ENCODE measurements at places on chromosomes 13 and 19. TPM values are rescaled to one million over a fixed set of nuclear protein-coding genes. Genes with fewer than 3 reads are reported as not detected.

GRCh38 chr19:54035215-54036178, 28.2 kb downstream of the VSTM1 start:
- peak; percentile 84 for DNase-seq

DNA sequence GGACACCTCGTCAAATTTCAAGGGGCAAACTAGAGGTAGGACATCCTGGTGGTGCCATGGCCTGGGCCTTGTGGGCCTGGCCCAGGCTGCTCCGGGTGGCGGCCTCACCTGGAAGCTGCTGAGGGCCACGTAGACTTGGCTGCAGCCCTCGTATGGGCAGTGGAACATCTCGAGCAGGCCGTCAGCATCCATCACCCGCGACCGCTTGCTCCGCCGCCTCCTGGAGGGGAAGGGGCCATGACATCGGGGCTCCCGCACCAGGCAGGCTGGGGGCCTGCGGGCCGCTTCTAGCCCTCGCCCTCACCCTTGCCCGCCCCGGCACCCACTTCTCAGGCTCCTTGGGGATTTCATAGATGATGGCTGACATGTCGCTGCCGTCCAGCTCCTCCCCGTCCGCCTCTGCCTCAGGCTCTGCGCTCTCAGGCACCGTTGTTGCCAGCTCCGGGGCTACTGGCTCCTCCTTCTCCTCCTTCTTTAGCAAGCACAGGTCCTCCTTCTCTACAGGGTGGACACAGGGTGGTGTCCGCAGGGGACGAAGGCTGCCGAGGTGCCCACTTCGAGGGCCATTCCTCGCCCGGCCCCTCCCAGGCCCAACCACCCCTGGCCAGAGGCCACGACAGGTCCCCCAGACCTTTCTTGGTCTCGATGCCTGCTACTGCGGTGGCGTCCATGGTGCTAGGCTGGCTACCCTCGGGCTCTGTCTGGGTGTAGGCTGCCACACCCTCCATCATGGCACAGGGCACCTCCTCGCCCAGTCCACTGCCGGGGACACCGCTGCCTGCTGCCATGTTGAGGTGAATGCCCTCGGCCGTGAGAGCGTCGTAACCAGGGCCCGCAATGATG, 6.0 kb upstream of the ELAVL3 start:
- no peak for DNase-seq

DNA sequence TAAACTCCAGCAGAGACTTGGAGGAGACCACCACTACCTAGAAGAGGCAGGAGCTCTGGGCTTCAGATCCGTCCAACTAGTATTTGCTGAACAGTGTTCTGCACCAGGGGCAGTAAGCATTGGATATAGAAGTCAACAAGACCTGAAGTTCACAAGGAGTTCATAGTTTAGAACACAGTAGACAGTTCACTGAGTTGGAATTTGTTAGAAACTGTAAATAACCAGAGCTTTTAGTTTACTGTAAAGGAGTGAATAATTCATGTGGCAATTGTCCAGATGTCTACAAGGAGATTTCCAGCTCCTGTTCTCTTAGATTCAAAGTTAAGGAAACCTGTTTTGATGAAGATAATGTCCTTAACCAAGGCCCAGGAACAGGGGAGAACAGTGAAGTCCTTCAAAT, 128.9 kb downstream of the COG6 start:
- no peak for DNase-seq

- no peak for DNase-seq
Observed at GRCh38 chr19:38047641-38048040, 140.6 kb downstream of the SIPA1L3 start.

- no peak for DNase-seq
Observed at GRCh38 chr13:41384749-41385503, 72.4 kb upstream of the RGCC start.

DNA sequence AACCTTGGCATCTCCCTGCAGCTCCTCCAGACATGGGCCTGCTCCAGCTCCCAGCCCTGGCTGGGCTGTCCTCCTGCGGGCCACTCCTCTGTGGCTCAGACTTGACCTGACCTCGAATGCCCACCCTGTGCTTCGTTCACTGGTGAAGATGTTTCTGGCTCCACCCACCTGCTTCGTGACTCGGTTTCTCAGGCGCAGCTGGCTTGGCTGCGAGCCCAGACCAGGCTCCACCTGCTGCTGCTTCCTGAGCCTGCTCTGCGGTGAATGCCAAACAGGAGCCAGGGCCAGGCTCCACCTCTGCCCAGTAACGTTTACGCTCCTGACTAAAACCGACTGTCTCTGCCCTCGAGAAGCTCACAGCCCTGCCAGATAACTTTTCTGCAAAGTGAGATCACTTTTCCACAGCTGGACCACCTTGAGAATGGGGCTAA, 8.9 kb upstream of the RSPH6A start:
- DNase-seq, result no peak

DNA sequence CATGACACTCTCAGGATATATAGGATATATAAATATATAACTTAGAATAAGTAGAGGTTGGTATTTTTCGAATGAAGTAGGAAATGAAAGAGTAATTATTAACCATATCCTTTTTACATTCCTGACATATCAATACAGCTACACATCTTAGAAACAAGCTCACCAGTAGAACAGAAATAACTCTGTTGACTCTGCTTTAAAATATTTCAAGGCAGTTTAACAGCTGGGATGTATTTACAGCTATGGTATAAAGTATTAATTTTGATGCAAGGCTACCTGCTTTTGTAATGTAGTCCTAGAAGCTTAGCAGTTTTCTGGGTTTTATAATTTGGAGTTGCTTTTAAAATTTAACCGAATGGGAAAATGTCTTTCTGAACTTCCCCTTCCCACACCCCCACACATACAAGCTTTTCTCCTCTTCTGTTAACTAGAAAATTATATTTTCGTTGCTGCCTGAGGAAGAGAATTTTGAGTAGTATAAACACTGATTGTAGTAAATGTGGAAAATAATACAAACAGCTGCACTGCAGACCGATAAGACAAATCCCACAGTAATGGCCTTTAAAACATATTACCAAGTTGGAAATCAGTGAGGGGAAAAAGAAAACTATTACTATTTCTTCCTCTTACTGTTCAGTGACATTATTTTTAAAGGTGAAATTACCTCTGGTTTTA, 147.7 kb downstream of the GGACT start:
- no peak for DNase-seq

DNA sequence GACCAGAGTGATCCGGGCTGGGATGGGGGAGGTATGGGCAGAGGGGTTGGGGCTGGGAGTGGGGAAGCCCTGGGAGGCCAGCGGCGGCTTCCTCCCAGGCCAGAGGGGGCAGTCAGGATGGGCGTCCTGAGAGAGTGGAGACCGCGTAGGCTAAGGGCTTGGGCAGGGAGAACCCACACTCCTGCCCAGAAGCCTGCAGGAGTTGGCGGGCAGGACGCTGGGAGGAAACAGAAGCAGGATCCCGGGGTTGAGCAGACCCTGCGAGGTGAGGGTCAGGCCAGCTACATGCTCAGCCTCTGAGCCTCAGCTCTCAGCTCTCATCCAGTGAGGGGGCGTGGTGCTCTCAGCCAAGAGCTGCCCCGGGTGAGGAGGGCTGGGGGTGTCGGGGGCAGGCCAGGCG, 7.8 kb upstream of the SCN1B start:
- no peak for DNase-seq

DNA sequence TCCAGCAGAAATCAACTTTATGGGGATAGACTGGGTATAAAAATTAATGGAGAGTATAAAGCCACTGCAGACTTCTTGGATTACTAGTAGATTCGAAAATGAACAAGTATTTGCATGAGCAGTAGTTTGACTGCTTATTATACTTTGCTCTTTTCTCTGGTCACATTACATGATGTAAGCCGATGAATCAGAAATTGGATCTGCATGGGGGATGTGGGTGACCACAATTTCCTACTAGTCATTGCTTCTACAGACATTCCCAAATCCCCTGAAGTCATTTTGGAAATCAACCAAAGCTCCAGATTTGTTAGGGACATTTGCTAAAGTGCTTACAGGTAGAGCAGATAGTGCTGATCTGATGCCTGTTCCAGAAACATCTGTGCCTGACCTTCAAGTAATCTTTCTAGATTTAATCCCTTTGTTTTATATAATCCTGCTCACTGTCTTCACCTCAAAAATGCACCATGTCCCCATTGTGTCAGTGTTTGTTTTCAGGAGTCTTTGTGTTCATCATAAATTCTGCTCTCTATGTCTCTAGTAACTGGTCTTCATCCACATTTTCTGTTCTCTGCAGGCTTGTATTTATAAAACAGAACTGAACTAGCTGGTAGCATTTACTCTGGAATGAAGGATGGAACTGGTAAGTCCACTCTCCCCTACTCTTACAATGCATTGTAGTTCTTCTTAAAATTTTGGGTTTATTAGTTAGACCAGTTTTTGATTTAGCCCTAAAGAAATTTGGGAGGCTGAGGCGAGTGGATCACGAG, 201.5 kb upstream of the CSNK1A1L start:
- DNase-seq, result peak; percentile 45

DNA sequence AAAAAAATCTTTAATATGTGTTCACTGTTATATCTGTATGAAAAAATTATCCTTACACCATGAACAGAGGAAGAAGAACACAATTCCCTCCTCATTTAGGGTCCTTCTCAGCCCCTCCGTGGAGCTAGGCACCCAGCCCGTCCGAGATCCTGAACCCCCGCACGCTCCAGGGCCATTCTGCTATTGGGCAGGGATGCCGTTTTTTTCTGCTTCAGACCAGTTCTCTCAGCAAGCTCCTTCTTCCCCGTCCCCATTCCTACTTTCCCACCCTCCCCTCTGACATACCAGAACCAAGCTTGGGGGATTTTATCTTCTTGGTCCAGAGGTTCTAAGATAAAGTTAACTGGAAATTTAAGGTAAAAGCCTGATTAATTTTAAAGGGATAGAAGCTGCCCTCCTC, 36.2 kb downstream of the ATP12A start:
- no peak for DNase-seq

GRCh38 chr19:54206030-54206830, 5.6 kb downstream of the RPS9 start:
- no peak for DNase-seq

GRCh38 chr13:43021926-43022670, 1.3 kb upstream of the DNAJC15 start:
- peak; percentile 23 for DNase-seq

DNA sequence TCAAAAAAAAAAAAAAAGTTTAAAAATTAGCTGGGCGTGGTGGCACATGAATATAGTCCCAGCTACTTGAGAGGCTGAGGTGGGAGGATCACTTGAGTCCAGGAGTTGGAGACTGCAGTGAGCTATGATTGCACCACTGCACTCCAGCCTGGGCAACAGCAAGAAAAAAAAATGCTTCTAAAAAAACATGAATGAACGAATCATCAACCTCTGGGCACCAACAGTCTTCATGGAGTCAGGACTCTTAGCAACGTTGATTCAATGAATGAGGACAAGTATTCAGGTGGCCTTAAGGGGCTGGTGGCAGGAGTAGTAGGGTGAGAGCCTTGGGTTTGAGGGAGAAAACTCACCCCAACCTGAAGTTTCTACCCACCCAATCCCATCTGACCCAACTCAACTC, 20.6 kb upstream of the OLFM2 start:
- no peak for DNase-seq

GRCh38 chr13:28582225-28582891, 76.6 kb upstream of the POMP start:
- no peak for DNase-seq

DNA sequence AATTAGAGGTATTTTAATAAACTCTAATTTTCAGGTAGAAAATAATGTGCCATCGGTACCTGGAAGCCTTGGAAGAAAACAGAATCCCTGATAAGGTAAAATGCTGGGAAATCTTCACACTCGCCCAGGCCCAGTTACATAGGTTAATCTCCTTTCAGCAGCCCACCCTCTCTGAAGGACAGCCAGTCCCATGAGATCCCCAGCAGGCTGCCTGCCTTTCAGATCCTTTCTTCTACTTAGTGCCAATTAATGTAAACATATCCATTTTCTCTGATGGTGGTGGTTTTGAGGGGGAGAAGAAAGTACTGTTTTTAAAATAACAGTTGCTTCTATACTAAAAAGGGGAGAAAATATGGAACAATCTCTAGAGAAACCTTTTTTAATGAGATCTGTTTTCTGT, 12.2 kb downstream of the SMAD9 start:
- DNase-seq, result no peak

DNA sequence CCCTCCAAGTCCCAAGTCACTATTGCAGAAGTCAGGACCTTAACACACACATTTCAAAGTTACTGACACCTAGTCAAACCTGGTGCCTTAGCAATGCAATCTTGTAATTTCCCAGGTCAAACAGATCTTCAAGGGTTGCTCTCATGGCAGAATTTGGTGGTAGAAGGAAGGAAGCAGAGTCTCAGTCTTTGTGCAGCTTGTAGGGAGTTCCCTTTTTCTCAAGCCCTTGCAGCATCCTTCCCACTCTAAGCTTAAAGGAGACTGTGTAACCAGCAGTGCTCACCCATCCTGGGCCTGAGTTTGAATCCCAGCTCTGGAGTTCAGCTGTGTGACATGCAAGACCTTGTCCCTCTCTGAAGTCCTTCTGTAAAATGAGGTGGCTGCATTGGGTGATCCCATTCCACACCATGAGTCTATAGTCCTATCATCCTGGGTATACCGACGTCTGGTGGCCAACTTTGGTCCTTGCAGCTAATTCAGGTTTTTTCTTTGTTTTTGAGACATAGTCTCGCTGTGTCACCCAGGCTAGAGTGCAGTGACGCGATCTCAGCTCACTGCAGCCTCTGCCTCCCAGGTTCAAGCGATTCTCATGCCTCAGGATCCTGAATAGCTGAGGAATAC, 9.8 kb downstream of the SIGLEC10 start:
- no peak for DNase-seq

DNA sequence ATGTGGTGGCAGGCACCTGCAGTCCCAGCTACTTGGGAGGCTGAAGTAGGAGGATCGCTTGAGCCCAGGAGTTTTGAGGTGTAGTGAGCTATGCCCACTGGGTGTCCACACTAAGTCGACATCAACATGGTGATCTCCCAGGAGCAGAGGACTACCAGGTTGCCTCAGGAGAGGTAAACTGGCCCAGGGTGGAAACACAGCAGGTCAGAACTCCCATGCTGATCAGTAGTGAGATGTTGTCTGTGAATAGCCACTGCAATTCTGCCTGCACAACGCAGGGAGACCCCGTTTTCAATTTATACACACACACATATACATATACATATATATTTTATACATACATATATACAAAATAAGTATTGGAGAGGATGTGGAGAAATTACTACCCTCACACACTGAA, 2.1 kb upstream of the ZNF224 start:
- no peak for DNase-seq

The HTR2A gene
- not detected for total RNA-seq

The CGB1 gene
- 1.00 TPM for total RNA-seq

The ZNF492 gene
- total RNA-seq, result not detected

The EHD2 gene
- total RNA-seq, result 35.9 TPM

The ATP4A gene
- total RNA-seq, result not detected

The LATS2 gene
- 9.9 TPM for total RNA-seq

The FAM174C gene
- 32.2 TPM for total RNA-seq

The CCDC194 gene
- not detected for total RNA-seq

The ZNF677 gene
- 5.4 TPM for total RNA-seq

The ZNF99 gene
- total RNA-seq, result not detected

All from SJSA1 (cell line).